ENCODE measurements at places on chromosomes 6 and 20.
A peak's percentile ranks its signal among the peaks of the same experiment; 100 is the strongest.

DNA sequence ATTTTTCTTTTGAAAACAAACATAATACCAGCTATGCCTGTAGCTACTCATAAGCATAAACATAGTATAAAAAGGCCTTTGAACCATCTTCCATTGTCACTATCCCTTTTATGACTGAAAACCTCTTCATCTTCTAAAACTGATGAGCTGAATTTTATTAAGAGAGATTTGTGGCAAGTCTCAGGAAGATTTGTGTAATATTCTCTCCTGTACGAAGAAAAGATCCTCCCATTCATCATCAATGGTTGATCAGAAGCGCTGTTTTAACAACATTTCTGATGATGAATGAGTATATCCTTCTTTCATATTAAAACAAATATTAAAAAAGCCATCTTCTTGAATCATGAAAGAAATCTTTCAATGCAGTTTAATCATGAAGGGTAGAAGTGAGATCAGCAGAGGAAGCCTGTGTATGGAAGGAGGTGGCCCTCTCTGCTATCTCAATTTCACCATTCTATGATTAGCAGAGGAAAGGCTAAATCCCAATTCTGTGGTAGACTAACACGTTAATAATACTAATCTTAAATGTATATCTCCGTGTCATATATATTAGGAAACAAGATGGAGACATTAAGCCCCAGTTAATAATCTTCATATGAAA is 430.2 kb downstream of the FRK start:
- no peak for DNase-seq

- no peak for DNase-seq
Observed at GRCh38 chr6:155381673-155382337, 67.5 kb upstream of the TFB1M start.

GRCh38 chr6:143718472-143718871 is 40.7 kb downstream of the PHACTR2 start:
- no peak for DNase-seq

DNA sequence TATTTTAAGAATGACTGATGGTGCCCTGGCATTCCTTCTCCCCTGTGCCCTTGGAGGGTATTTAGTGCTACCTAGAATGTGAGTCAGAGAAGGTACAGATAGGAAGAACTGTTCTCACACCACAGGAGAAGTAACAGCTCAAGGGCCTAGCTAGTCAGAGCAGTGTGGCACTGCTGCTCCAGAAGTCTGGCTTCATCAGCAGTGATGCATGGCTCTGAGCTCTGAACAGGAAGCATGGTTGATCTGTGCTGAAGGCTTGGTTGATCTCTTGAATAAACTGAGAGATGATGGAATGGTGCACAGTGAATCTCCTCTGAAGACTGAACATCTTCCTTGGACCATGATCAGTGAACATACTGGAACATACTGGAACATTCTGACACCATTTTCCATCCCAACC is 425.3 kb upstream of the SLC35B3 start:
- no peak for DNase-seq

DNA sequence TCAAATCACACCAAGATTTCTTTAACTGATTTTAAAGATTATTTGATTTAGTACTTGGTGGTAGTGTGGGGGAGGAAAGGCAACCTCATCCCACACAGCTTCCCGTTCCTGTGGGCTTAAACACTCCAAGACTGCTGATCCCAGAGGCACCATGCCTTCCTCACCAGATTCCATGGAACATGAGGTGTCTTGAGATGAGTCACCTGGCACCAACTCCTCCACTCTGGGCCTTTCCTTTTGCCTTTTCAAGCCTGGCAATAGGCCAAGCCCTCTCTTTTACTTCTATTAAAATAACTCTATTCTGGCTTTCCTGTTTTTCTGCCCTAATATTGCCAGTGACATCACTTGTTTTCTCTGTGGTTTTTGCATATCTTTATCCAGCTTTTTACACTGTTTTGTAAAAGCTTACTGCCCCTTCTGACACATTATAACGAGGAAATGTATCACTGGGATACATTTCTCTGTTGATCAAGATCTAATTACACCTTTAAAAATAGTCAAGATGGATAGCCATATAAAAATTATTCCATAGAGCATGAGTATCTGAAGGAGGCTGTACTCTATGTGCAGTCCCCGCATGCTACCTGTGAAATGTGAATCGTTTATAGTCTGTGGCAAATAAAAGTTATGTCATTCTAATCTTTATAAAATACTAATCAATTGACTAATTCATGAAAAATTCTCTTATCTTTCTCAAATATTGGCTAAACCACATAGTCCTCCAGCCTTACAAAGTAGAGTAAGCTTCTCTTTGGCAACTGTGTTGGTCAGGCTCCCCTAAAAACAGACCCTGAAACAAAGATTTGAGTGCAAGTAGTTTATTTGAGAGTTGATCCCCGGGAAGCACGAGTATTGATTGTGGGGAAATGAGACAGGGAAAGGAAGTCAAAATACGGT is 257.8 kb upstream of the KCNQ5 start:
- DNase-seq, result no peak

- DNase-seq, result no peak
Observed at GRCh38 chr6:11324453-11325015, 92.1 kb upstream of the NEDD9 start.

DNA sequence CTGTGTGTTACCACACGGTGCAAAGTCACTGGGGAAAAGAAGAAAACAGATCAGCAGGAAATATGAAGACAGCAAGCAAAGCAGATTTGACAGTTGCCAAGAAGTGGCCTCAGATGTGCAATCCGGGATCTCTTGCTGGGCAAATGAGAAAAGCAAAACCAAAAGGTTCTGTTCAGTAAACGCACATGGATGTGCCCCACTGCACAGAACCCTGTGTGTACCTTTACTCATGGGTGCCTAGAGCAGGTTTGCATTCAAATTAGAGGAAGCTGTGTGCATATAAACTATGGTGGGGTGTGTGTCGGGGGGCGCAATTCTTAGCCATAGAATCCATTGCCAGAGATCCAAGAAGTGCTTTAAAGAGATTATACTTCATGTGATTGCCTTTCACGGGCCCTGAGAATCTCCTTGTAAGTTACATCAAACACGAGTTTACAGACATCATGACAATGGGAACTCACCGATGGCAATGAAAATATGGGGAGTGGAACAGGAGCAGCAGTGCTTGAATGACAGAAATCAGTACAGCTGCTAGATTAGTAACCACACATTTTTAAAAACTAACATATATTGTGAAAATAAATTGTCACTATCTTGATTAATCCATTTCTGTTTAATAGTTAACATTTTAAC is 154.3 kb downstream of the ADGRG6 start:
- no peak for DNase-seq

DNA sequence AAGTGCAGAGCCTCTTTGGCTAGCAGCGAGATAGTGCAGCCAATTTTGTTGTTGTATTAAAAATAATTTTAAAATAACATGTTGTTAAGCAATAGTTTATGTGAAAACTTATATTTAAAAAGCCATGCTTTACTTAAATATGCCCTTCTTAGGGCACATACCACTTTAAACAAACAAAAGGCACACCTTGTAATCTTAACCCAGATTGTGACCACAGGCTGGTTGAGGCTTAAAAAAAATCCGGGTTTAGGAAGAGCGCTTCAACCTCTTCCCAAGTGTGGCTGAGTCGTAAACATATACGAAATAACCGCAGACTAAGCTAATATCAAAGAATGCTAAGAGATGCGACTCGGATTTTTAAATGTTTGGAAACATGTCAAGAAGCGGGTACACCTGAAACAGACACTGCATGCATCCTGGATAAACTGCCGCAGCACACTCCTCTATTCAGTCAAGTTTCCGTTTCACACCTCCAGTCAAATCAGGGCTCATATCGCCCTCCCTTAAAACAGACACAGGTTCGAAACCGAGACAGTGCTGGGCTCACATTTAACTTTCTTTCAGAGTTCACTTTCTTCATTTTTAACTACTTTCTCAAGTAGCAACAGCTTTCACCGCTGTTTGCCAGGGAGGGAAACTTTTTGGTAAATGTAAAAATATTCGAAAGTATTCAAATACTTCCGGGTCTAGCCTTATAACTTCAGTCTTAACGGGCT is 1.5 kb downstream of the DEK start:
- DNase-seq, result peak; percentile 55

All from erythroblast (primary cell).